ENCODE measurements at places on chromosomes 3 and 15.

DNA sequence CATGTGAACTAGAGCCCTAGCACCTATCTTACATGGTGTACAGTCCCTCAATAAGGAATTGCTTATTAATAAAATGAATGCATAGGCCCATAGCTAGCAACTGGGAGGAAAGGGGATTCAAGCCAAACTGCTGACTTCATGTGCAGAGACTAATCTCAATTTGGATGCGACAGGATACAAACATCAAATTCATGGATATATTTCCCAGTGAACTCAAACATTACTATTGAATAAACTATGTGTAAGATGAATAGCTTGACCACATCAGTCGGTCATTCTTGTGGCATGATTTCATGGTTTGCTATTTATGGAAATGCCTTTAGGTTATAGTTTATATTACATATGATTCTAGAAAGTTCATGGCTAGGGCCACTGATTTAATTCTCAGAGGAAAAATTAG, 268.6 kb upstream of the SLITRK3 start:
- peak; percentile 73 for DNase-seq

DNA sequence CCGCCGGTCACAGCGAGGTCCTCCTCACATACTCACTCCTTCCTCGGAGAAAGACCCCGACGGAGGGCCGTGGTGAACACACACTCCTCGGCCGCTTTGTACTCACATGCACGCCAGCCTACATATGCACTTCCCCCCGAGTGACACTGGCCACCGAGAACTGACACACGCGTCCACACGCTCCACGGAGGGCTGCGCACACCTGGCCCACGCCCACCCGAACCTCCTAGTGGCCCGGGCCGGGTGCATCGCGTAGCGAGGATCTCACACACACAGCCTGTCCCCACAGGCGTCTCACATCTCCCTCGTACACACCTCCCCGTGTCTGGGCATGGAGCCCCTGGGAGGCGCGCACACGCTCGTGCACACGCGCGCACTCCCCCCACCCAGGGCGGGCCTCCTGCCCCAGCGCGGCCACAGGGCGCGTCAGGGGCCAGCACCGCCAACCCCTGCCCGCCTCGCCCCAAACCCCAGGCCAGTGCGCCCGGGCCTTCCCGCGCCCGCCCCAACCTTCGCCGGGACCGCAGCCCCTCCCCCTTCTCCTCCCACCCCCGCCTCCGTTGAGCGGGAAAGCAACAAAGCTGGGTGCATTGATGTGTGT, 411 bp upstream of the C3orf70 start:
- DNase-seq: no peak

GRCh38 chr3:158671821-158672214, 630 bp downstream of the LXN start:
- DNase-seq: no peak

DNA sequence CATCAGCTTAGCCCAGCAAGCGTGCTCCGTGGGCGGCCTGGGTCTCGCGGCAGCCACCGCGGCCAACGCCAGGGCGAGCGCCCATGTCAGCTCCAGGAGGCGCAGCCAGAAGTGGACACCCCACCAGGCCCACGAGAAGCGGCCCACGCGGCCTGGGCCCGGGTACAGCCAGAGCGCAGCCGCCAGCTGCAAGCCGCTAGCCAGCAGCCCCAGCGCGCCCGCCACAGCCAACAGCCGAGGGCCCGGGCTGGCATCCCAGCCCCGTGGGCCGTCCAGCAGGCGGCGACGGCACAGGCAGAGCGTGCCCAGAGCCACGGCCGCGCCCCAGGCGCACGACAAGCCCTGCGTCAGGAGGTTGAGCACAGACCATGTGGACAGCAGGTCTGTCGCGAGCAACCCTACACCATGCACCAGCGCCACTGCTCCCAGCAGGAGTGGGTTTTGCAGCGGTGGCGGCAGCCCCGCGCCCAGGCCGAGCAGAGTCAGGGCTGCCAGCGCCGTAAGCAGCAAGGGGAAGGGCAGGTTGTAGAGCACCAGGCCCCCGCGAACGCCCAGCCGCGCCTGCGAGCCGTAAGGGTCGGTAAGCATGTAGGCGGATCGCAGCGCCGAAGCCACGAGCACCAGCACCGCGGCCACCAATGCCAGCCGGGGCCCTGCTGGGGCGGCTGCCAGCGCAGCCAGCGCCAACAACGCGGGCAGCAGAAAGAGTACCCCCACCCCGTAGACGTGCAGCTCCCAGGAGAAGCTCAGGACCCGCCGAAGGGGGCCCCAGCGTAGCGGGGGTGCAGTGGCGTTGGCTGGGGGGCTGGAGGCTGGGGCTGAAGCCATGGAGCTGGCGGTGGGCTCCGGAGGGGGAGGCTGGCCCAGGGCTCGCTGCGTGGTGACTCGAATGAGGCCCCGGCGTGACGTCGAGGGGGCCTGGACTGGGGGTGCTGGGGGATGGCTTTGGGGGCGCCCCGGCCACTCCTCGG, 4.9 kb downstream of the PRRT3 start:
- DNase-seq: peak; percentile 60

DNA sequence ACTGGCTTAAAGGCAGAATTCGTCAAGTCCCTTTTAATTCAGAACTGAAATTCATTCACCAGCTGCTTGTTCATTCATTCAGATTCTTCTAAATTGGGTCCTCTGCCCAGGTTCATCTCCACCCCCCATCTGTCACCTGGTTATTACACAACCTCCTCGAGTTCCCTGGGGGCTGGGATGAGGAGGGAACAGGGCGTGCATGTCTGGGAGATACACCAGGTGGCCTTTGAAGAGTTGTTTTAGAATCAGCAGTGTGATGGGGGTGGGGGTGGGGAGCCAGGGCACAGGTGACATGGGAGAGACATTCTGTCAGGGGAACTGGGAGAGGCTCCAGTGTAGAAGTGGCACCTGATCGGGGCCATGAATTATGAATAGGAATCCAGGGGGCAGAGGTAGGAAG, 8.2 kb downstream of the SNX33 start:
- DNase-seq: no peak

Measured in astrocyte (in vitro differentiated cells and primary cell).